T1000 (cell line): ENCODE measurements at places on chromosomes 4 and X.

- no peak for DNase-seq
Measured at GRCh38 chrX:9285342-9285771, 179.5 kb upstream of the TBL1X start.

- DNase-seq, result no peak
Measured at GRCh38 chr4:135718019-135718418, 1516.4 kb upstream of the PABPC4L start.

DNA sequence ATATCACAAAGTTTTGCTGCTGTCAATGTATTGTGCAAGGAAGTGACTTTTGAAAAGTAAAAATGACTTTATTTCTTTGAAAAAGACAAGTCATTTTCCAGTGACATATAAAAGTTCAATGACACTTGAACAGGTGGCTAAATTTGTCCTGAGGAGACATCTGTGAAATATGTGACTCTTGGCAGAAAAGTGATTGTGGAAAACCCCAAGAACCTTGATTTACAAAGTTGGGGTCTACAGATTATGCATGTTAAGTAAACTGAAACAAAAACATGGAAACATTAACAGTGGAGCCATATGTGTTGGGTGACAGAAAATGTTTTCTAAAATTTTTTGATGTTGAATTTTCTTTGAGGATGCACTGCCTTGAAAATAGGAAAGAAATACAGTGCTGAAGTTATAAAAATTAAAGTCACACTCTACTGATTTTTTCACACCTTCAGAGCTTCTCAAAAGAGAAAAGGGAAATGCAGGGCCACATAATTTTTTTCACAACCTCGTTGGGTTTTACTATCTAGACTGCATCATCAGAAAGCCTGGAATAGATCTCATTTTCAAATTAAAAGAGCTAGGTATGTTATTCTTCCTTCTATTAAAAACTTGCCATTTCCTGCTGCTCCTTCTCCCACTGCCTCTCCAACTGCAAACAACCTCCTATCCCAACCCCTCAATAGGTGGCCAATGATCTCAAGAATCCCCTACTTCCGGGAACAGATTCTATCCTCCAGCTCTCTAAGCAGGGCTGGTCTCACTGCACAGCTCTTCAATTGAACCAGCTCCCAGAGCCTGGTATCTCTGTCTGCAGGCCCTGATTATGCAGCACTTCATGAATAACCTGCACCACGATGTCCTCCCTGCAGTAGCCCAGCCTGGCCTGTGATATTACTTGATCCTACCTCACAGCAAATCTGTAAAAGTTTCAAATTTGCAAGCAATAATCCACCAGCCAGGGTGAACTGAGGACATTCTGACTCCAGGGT is 570.8 kb upstream of the CPEB2 start:
- no peak for DNase-seq

GRCh38 chr4:89639395-89639794 is 197.6 kb downstream of the SNCA start:
- DNase-seq, result no peak

DNA sequence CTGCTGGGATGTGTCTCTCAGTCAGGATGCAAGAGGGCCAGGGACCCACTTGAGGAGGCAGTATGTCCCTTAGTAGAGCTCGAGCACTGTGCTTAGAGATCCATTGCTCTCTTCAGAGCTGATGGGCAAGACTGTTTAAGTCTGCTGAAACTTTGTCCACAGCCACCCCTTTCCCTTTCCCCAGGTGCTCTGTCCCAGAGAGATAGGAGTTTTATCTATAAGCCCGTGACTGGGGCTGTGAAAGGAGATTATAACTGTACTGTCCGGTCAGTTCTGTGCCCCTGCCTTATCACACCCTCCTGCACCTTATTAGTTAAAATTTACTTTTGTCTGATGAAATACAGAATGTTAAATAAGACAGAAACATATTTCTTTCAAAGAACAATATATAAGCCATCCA is 378.4 kb downstream of the PABPC4L start:
- no peak for DNase-seq

DNA sequence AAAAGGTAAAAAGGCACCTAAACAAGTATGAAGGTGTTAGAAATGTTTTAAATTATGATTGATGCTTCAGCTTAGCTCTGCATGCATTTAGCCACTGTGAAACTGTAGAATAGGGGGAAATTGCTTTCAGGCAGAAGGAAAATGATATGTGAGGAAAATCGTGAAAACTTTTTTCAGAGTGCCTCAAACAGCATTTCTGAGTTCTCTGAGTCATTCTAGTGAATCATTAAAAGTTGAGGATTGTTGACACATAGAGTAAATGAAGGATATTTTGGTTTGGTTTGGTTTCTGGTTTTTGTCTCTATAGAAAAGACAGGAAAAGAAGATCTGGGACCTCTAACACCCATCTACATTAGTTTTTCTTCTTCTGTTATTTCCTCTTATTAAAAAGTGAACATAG is 332.5 kb upstream of the TRAM1L1 start:
- DNase-seq, result no peak

GRCh38 chr4:9987749-9988362 is 33.4 kb downstream of the SLC2A9 start:
- no peak for DNase-seq
